Inflammatory macrophage (primary cell): ENCODE measurements at places on chromosomes 12 and 14.

GRCh38 chr12:128672893-128673292, 150.9 kb downstream of the SLC15A4 start:
- DNase-seq, result no peak

DNA sequence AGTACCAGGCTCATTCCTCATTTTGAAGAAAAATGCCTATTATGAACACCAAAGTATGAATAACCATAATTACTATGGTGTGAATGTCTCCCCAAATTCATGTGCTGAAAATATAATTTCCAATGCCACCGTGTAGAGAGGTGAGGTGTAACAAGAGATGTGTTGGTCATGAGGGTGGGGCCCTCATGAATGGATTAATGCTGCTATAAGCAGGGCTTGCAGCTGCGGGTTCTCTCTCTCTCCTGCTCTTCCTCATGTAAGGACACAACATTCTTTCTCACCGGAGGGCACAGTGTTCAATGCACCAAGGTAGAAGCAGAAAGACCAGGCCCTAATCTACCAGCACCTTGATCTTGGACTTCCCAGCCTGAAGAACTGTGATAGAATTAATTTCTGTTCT, 70.0 kb downstream of the TMTC1 start:
- no peak for DNase-seq

GRCh38 chr14:53126731-53127130, 26.4 kb downstream of the DDHD1 start:
- no peak for DNase-seq

DNA sequence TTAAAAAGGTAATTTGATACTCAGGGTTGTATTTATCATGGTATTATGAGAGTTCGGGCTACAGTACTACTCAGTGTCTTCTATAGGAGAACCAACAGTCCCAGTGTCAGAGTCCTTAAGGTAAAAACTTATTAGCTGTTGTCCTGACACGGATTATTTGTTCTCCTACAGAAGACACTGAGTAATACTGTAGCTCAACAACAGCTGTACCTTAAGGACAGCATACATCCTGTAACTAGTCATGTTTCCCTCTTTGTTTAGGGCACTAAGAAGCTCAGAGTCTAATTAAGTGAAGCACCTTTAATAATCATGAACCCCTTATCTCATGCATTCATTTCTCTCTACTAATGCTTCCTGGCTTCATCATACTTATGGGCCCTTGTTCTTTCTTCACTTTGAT, 33.9 kb downstream of the ARF6 start:
- DNase-seq, result no peak

DNA sequence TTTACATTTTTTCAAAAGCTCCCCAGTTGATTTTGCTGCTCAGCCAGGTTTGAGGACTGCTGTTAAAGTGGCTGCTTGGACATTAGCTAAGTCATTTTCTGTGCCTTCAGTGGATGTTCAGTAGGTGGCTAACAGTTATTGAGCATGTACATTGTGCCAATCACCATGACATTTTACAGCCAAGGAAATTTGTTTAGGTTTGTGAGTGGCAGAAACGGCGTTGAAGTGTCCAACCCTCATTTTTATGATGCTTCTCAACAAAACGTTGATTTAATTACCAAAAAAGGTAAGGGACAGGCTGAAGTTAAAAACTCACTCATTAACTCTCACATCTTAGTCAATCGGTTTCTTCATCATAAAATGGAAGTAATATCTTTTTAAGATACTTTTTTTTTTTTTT, 37.0 kb upstream of the LRIG3 start:
- no peak for DNase-seq

DNA sequence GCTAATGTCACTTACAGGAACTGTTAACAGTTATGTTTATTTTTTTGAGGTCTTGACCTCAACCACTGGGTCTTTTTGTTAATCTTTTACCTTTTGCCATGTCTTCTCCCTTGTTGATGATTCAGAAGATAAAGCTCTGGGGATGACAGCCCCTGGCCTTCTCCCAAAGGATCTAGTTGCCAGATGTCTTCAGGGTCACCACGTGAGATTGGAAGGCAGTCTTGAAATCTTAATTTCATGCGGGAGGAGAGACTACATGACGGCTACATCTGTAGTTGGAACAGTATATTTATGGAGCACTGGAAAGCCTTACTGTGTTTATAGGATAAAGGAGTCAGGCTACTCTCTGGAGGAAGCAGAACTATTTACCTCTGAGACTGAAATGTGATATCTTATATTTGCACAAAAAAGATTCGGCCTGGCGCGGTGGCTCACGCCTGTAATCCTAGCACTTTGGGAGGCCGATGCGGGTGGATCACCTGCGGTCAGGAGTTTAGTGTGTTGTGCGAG, 5.6 kb downstream of the MLEC start:
- no peak for DNase-seq

DNA sequence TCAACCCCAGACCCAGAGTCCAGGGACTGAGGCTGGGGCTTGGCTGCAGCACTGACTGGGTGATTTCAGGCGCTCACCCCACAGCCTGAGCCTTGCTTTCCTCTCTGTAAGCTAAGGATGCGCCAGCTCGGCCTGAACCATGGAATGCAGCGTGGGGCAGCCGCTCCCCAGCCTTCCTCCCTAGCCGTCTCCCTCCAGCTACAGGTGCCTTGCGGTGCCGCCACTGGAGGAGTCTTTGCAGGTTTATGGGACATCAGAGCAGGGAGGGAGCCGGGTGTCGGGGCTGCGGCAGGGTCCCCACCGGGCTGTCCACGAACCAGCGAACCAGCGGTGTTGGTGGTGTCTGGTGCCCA, 19.4 kb downstream of the PPP2R5C start:
- no peak for DNase-seq

DNA sequence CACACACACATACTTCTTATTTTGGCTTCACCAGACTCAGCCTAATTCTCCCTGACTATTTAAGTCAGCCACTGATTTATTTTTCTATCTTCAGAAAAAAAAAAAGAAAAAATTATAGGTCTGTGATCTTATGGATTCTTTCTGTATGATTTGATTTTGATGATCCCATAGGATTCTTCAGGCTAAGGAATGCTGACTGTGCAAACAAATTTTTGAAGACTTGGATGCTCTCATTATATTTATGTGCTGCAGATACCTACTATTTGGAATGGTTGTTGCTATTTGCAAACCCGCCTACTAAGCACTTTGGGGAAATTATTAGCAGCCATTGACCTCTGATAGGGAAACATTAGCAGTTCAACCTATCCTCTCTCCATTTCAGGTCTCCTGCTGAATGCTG, 4.0 kb upstream of the ANO4 start:
- no peak for DNase-seq

GRCh38 chr12:47488888-47489287, 216.9 kb downstream of the RPAP3 start:
- no peak for DNase-seq

GRCh38 chr14:99758121-99758821, 34.9 kb upstream of the EML1 start:
- no peak for DNase-seq

GRCh38 chr12:131591136-131591535, 119.8 kb upstream of the SFSWAP start:
- DNase-seq, result no peak

- DNase-seq, result no peak
These were observed 41.5 kb upstream of the GNG2 start for GRCh38 chr14:51818748-51819380.

- DNase-seq, result no peak
These were observed 144.2 kb upstream of the EEA1 start for GRCh38 chr12:93073324-93073723.

- no peak for DNase-seq
These were observed 11.3 kb upstream of the SAMD4A start for GRCh38 chr14:54555651-54556050.

DNA sequence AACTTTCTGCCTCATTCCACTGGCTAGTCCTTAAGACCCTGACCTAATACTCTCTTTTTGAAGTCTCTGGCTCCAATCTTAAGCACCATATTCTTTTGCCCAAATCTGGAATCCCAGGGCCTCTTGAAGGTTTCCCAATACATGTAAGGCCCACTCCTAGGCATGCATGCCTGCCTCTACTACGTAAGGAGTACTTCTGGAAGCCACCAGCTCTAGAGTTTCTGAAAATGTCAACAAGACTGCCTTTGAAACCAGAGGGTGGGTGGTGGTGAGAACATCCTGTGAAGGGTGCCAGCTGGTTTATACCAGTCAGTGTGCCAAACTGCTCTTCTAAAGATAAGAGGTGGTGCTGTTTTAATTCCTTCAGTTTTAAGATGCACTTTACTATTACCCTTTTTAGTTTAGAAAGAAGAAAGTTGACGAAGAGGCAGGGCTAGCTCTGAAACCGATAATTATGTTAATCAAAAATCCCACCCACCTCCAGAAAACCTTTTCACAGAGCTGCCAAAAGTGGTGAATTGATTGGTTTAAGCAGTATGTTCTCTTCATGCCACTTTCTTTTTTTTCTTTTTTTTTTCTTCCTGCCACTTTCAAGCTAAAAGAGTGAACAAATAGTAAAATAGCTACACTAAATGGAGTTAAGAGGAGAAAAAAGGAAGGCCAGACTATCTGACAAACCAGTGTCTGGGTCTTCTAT, 8.7 kb upstream of the WDR89 start:
- DNase-seq, result no peak
